CD8-positive, alpha-beta T cell (primary cell): ENCODE measurements at places on chromosomes 12 and 14. TPM values are rescaled to one million over a fixed set of nuclear protein-coding genes. Genes with fewer than 3 reads are reported as not detected.
A peak's percentile ranks its signal among the peaks of the same experiment; 100 is the strongest.

DNA sequence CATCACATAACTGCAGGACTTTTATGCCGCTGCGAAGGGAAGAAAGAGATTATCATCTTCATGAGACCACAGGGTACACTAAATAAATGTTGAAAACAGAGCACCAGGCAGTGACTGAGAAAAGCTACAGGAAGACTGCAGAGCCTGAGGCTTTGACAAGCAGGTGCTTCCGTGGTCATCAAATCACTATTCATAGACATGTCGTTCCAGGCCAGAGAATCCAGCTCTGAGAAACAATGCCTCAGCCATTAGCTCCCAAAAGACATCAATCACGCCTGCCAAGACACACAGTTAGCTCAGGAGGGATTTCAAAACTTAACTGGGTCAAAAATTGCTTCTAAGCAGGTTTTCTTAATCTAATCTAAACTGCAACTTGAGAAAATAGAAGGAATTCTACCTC is 47.2 kb upstream of the GARIN6 start:
- no peak for DNase-seq

Gene CCDC38
- total RNA-seq: not detected

GRCh38 chr12:132614861-132615578 is 3.6 kb upstream of the P2RX2 start:
- peak; percentile 77 for DNase-seq

DNA sequence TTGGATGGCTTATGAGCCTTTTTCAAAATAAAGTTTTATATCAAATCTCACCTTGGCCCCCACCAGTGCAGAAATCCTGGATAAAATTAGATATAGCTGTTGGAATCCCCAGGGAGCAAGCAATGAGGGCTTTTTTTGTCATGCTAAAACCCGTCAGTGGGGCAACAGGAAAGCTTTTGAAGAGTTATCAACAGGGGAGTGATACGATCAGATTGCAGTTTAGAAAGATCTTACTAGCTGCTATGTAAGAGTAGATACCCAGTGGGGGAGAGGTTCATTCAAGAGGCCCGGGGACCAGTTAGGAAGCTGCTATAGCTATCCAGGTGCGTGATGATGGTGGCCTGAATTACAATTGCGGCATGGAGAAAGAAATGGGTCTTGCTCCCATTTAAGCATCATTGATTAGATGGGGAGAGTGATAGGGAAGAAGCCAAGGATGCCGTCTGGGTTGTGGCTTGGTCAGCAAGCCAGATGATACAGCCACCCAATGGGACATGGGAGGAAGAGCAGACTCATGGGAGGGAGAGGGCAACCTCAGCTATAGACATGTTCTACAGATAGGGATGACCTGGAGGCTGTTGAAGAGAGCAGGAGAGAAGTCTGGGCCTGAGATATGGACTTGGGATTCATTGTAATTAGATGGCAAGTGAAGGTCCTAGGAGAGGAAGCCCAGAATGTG is 272.4 kb downstream of the DPF3 start:
- no peak for DNase-seq

- DNase-seq: no peak
Measured at GRCh38 chr12:129127211-129127610, 273.9 kb downstream of the GLT1D1 start.

- DNase-seq: no peak
Measured at GRCh38 chr14:63745272-63745671, 17.4 kb upstream of the SGPP1 start.

- DNase-seq: no peak
Measured at GRCh38 chr12:89129167-89129870, 223.0 kb downstream of the DUSP6 start.
